ENCODE measurements at places on chromosomes 5 and 9. TPM values are rescaled to one million over a fixed set of nuclear protein-coding genes. Genes with fewer than 3 reads are reported as not detected.

DNA sequence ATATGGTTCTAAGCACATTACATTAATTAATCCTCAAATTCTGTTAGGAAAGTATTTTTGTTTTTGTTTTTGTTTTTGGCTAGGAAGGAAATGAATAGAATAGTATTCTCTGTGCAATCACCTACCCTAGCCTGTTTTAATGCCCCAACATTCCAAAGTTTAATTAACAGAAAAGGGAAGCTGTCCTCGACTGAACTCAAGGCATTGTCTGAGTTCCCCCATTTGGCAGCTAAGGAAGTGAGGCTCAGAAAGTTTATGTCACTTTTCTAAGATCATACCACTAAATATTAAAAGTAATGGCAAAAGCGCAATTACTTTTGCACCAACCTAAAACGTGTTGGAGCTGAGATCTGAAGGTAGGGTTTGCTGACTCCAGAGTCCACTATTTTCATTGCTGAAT, 59.8 kb downstream of the FGF1 start:
- no peak for DNase-seq

The CRB2 gene
- total RNA-seq: not detected

GRCh38 chr5:132475497-132475882, 15.1 kb downstream of the IRF1 start:
- DNase-seq: no peak

GRCh38 chr5:159619826-159620225, 289.5 kb upstream of the IL12B start:
- DNase-seq: no peak

The SLC46A2 gene
- not detected for total RNA-seq

DNA sequence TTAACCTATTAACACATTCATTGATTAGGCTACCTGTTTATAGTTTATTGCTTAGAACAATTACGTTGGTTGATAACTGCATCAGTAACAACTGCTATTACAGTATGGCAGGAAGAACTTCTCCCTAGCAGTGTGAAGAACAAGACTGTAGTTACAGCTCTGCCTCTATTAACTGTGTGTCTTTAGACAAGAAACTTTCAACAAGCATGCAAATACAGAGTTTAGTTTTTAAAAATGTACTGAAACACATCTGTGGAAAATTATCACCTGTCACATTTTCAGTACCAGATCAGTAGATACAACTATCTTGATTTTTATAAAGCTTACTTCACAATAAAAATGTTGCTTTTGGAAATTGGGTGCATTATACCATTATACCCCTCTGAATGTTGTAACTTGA, 22.2 kb downstream of the ELL2 start:
- DNase-seq: no peak

DNA sequence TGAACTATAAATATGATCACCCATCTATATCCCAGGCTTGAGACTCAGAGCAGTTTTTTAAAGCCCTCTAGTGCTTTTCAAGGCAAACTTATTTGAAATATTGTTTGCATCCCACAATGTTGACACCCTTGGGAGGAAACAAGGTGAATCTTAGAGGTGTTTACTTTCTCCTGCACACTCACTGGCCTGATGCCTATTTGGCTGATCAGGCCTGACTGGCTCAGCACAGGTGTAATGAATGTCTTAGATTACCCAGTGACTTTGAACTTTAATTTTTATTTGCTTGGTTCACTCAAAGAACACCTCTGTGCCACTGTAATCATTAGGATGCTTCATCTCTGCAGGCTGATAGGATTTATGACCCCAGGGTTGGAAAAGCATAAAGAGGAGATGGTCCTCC, 158.3 kb downstream of the KCTD16 start:
- DNase-seq: no peak

The FOXD4L4 gene
- not detected for total RNA-seq

- no peak for DNase-seq
These were observed 157.5 kb downstream of the MEF2C start for GRCh38 chr5:88725454-88725853.

The HBEGF gene
- 1.3 TPM for total RNA-seq

The ORM2 gene
- total RNA-seq: 0.19 TPM

The FAM240B gene
- not detected for total RNA-seq

DNA sequence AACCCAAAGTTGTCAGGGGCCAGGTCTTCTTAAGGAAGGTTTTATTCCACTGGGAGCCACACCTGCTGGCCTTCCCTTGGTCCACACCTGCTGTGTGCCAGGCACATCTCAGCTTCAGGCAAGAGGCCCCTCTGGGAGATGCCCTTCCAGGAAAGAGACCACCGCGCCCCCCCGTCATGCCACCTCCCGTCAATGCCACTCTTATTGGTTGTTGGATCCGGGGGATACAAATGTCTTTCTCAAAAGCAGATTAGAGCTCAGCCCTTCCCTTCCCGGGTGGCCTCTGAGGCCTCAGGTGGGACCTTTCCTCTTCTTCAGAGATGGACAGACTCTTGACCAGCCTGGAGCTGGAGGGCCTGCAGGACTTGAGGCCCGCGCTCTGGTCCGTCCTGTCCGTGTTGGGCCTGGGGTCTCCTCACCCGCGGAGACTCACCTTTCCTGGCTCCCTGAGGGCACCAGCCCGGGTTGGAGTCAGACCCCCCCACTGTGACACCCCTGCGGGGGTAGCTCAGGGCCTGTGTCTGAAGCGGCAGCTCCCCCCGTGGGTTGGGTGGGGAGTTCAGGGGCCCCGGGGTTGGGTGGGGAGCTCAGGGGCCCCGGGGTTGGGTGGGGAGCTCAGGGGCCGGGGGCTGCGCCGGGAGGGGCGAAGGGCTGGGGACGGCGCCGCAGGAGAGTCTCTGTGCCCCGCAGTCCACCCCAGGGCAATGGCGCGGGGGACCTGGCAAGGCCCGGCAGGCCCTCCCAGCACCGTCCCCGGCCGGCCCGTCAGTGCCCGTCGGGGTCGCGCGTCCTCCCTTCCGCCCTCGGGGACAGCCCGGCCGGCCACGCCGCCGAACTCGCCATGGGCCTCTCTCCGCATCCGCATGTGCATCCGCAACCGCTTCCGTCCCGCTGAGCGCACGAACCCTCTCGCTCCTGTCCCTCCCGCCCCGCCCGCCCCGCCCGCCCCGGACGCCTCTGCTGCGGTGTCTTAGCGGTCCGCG, 3.7 kb upstream of the SLC9A3 start:
- no peak for DNase-seq

DNA sequence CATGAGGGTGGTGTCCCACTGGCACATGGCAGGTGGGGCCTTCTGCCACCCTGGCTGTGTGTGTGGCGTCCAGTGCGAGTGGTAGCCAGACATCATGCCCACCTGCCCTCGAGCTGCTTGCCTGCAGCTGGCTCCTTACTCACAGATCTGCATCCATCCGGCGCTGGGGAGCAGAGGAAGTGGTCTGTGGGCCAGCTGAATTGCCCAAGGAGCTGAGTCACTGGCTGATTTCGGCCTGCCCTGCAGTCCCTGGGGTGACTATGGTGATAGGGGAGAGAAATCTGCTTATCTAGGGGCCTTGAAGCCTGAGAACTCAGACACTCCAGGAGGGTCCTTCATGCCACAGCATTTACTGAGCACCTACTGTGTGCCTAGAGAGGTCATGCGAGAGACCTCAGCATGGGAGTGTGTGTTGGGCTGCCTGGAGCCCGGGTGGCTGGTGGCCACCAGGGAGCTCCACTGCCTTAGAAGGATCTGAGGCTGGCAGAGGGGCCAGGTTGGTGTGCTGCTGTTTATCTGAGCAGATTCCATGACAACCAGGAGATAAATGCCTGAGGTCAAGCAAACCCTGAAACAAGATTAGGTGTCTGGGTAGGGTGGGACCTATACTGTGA, 57.1 kb downstream of the SLC22A5 start:
- DNase-seq: peak; percentile 98

DNA sequence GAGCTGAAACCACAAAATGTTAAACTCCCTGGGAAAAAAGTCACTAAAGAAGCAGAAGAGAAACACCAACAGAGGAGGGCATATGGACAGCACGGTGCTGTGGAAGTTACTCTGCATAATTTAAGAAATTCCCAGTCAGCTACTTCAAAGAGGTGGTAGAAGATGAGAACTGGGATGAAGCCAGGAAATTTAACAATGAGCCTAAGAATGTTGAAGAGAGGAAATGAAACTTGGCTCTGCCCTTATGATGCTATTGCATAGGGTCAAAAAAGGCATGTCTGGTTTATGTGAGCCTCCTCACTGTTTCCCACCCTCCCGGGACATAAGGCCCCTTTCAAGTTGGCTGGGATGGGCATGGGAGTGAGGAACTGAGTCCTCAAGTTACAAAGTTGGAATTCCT, 25.4 kb upstream of the SNX18 start:
- no peak for DNase-seq

DNA sequence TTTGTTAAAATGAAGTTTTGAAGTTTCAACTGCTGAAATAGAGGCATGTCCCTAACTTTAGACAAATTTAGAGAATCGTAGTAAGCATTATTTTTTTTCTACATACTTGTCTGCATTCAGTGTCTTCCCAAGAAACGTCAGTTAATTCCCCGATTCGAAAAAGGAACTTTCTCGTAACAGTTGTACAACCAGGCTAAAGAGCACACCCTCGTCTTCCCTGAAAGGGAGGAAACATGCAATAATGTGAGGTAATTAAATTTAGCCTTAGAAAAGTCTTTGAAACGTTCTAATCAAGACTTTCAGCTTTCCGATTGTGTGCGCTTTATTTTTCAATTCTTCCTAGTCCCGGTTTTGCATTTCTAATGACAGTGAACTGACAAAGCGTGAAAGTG, 374 bp upstream of the SLC1A3 start:
- DNase-seq: no peak

- DNase-seq: no peak
These were observed 160.1 kb upstream of the DAB2 start for GRCh38 chr5:39584927-39585326.

DNA sequence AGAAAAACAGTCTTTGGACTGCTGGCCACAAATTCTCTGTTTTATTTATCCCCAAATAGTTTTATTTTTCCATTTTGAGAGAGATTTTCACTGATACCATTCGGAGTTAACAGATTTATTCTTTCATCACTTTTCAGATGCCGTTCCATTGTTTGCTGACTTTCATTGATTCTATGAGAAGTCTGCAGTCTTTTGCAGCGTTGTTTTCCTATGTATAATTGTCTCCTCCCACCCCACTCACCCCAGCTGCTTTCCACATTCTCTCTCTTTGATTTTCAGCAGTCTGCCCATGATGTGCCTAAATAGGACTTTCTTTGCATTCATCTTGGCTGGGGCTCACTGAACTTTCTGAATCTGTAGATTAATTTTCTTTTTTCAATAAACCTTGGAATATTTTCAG, 107.6 kb downstream of the C9orf50 start:
- no peak for DNase-seq
